Mesenchymal stem cell (in vitro differentiated cells and primary cell): ENCODE measurements at places on chromosomes 2 and 18.

GRCh38 chr2:118987886-118988285 lies 45.9 kb downstream of the MARCO start:
- DNase-seq: no peak

GRCh38 chr2:113251118-113251517 lies 27.6 kb downstream of the PAX8 start:
- no peak for DNase-seq

DNA sequence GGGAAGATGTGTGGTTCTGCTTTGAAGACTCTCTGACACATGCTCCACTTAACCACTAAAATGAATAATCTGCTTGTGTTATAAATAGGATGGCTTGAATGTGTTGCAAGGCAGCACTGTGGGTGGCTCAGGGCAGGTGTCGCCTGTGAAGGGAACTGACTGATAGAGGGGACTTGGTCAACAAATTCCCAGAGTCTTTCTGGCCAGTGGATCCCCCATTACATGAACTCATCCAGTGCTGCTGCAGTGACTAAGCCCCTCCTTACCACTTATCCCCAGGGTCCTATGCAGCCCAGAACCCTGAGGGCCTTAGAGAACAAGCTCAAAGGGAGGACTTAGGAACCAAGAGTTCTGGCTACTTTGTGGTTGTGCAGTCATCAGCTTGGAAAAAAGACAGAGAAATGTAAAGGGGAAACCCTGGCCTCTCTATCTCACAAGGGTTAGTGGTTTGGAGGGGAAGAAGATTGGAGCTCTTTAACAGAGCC lies 226.2 kb upstream of the TNP1 start:
- DNase-seq: peak; percentile 60

DNA sequence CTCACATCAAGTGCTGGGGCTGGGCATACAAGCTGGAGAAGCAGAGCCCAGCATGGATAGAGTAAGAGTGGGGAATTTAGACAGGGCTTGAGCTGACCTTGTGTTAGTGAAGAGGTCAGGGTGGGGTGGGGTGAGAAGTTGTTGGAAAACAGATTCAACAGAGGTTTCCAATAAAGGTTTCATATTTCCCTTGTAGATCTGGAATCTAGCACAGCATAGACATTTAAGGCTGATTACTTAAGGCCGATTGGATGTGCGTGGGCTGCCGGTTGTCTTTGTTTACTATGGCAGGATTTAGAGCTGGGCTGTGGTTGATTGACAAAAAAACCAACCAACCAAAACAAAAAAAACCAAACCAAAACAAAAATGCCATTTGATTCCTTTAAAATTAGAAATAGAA lies 114.9 kb upstream of the SEC11C start:
- DNase-seq: peak; percentile 65

DNA sequence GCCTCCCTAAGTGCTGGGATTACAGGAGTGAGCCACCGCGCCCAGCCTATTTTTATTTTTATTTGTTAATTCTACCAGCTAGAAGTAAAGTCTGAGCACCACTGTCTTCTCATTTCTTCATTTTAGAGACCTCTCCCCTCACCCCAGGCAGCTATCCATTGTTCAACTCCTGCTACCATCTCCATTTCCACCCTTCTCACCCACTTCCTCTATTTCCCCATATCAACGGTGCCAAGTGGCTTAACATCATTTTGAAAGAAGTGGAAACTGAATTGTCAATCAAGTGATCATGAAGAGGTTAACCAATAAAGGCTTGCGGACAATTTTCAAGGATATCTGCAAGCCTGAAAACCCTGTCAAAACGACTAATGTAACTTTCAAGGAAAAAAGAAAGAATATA lies 323.1 kb downstream of the NBAS start:
- no peak for DNase-seq

- peak; percentile 17 for DNase-seq
Measured at GRCh38 chr2:144890828-144891227, 370.9 kb upstream of the ZEB2 start.

- DNase-seq: peak; percentile 16
Measured at GRCh38 chr18:27967913-27968824, 208.8 kb downstream of the CDH2 start.

GRCh38 chr2:111711270-111711669 lies 172.7 kb downstream of the ANAPC1 start:
- DNase-seq: no peak

DNA sequence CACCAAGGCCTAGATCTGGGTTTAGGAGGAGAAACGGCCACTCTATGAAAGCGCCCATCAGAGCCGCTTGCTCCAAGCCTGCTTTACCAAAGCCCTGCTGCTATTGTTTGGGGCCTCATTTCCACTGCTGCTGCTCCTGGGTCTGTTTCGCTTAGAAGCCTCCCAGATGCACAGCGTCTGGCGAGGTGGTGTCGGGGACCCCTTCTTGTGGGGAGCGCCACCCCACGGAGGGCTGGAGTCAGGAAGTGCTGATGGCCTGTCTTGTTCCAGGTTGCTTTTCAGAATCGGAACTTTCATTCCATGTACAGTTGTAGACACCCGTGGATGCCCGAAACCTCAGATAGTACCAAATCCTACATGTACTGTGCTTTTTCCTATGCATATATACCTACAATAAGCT lies 204.9 kb upstream of the TWIST2 start:
- no peak for DNase-seq

GRCh38 chr2:9401059-9401547 lies 22.2 kb downstream of the ITGB1BP1 start:
- no peak for DNase-seq

DNA sequence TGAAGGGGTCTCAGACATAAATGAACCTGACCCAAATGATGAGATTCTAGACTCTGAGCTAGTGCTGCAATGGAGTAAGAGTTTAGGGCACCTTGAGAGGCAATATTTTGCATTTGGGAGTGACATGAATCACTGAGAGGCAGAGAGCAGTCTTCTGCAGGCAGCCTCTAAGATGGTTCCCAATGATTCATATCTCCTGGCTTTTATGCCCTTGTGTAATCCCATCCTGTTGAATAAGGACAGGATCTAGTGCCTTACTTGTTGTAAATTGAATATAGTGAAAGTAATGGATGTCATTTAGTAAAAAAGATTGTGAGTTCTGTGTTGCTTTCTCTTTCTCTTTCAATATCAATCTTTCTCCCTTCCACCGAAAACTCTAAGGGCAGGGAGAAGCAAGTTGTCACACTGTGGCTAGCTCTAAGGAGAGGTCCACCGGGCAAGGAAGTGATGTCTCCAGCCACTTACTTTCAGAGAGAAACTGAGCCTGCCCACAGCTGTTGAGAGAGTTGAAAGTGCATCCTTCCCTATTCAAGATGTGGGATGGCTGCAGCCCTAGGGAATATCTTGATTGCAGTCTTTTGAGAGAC lies 144.7 kb downstream of the TRIB2 start:
- DNase-seq: peak; percentile 64

GRCh38 chr18:33581856-33582255 lies 3.8 kb downstream of the ASXL3 start:
- DNase-seq: no peak

DNA sequence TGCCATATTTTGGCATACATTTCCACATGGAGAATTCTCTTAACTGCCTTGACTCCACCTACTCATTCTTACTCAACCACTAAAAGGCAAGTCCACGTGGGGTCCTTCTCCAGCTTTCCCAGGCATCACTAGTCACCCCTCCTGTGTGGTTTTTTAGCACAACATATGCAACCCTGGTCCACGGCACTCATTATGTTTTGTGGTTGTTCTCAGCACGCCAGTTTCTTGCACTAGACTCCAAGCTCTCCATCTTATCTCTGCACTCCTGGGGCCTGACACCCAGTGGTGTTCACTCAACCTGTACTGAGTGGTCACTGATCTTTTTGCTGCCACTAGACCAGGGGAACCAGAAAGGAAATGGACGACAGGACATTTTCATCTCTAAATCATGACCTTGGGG lies 18.0 kb downstream of the MARCHF4 start:
- no peak for DNase-seq

GRCh38 chr2:48434101-48434500 lies 95.9 kb upstream of the STON1 start:
- DNase-seq: no peak

GRCh38 chr2:19185086-19185485 lies 173.3 kb downstream of the OSR1 start:
- no peak for DNase-seq

DNA sequence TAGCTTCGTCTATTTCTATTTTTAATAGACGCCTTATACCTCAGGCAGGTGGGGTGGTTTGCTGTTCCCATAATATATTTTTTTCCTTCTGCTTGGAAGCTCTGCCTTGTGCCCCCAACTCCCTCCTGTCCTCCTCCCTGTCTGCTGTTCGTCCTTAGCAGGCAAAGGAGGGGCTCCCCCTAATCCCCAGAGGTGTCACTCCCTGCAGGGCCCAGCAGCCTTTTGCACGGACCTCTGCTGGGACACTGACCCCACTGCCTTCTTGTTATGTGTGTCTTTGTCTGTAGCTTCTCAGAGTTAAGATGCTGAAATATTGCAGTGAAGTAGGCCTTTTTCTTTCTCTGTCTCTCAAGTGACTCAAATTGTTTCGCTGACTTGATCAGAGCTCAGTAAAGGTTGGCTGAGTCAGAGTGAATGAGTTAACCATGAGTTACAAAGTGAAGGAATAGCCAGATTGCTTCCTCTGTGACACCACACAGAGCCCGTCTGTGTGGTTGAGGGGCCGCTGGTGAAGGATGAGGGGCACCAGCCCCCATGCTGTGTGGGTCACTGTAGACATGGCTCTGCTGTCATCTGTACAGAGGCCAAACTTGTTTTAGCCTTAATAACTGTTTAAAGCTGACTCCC lies 47.7 kb downstream of the PRKCE start:
- peak; percentile 79 for DNase-seq

- DNase-seq: peak; percentile 10
Measured at GRCh38 chr2:40457837-40458236, 5.9 kb upstream of the SLC8A1 start.

- DNase-seq: no peak
Measured at GRCh38 chr2:166335284-166335683, 40.5 kb downstream of the SCN9A start.

DNA sequence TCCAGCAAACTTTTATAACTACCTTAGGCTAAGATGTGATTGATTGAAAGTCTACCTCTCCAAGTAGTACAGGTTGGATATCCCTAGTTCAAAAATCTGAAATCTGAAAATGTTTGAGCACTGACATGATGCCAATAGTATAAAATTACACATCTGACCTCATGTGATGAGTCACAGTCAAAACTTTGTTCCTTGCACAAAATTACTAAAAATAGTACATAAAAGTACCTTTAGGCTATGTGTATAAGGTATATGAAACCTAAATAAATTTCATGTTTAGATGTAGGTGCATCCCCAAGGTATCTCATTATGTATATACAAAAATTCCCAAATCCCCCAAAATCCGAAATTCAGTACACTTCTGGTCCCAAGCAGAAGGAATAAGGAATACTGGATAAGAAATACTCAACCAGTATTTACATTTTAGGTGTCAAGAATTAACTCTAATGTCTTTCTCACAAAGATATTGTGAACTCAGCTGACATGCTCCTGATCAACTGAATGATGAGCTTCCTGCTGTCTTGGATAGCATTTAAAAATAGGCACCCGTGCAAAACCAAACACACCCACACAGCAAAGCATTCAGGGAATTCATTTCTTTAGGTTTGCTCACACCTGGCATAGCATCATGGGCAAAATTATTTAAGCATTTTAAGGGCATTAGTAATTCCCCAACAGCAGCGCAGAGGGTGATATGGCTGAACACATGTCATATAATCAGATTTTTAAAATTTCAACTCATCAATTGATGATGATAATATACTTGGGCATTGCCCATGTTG lies 497.4 kb upstream of the MEIS1 start:
- no peak for DNase-seq

DNA sequence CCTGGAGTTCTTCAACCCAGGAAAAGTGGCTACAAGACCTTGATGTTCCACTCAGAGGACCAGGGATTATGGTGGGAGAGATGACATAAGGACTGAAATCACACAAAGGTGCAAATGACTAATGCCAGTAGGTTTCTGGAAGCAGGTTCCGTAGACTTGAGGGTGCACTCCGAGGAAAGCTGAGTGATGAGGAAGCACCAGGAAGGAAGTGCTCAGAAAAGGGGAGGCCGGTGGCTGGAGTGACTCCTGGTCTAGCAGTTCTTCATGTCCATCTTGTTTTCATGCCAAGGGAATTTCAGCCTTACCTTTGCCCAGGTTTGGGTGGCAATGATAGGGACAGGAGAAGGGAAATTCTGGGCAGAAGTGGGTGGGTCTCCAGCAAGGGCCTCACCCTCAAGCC lies 74.5 kb downstream of the TMEM17 start:
- DNase-seq: no peak

DNA sequence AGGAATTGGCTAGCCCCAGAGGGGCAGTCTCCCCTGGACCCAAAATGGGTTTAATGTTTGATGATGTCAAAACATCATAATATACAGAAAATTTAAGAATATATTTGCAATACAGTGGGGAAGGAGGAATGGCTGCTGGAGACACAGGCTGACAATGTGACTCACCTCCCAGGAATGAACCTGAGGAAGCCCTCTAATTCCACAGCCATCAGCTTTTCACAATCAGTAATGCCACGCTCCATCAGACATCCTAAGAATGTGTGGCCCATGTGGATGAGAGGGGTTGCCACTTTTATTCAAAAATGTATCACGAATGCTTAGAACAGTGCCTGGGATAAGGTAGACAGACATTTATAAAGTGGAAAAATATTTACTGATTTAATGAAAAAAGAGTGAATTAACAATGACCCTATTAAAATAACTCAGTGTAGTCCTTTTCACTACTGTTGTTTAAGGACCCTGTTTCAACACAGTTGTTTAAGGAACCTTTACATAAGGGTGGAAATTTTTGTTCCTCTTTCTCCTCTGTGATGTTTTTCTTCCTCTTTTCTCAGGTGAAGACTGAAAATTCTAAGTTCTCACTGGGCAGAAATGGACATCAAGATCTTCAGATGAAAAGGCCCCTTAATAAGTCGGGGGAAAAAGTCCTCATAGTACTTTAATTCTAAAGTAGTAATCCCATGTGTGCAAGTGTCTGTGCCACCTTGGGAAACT lies 17.5 kb upstream of the TMEM163 start:
- DNase-seq: peak; percentile 53

DNA sequence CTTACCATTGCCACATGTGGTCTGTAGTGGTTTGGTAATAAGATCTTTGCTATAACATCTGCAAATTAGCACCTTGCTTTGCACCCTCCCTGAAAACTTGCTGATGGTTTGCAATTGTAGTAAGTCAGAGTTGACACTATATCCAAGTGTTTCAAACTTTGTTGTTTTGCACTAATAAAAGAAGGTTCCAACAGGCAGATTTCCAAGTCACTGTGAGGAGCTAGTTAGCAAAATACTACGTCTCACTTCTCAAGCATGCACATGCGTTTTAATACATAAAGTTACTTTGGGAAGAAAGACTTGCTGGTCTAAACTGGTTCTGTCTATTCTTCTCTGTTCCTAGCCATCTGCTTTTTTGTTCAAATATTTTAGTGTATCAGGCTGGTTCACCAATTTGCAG lies 103.7 kb upstream of the ZNF521 start:
- DNase-seq: no peak

- peak; percentile 40 for DNase-seq
Measured at GRCh38 chr2:31282634-31283033, 48.7 kb downstream of the EHD3 start.

GRCh38 chr2:84768840-84769239 lies 112.0 kb downstream of the TRABD2A start:
- DNase-seq: no peak
